ENCODE measurements at places on chromosomes 13 and 19.
A peak's percentile ranks its signal among the peaks of the same experiment; 100 is the strongest.

- no peak for DNase-seq
Measured at GRCh38 chr13:106566641-106567473, 1.1 kb downstream of the ARGLU1 start.

- DNase-seq: no peak
Measured at GRCh38 chr13:65293530-65294198, 1936.5 kb downstream of the PCDH9 start.

DNA sequence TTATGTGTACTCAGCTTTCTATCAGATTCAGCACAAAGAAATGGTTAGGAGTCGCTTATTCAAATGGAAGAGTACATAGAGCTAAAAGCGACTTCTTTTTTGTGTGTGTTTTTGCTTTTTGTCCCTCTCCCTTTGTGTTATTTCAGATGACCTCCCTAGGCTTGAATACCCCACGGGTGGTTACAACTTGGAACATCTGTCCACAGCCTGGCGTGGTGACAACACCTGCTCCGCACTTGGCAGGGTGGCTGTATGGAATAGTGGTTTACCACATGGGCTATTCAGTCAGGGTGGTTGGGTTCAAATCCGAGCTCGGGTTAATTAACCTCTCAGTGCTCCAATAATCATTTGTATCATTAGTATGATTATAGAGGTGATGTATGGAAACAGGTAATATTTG, 151.6 kb upstream of the FREM2 start:
- no peak for DNase-seq

DNA sequence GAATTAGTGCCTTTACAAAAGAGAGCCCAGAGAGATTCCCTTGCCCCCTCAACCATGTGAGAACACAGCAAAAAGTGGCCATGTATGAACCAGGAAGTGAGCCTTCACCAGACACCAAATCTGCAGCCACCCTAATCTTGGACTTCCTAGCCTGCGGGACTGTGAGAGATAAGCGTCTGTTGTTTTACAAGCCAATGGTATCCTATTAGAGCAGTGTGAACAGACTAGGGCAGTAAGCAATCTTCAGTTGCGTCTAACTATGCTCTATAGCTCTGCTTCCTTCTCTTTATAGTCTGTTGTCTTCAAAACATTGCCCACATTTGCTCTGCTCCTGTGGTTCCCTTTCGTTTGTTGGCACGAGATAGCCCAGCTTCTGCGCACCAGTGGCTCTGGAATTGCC, 109.5 kb upstream of the FNDC3A start:
- no peak for DNase-seq

DNA sequence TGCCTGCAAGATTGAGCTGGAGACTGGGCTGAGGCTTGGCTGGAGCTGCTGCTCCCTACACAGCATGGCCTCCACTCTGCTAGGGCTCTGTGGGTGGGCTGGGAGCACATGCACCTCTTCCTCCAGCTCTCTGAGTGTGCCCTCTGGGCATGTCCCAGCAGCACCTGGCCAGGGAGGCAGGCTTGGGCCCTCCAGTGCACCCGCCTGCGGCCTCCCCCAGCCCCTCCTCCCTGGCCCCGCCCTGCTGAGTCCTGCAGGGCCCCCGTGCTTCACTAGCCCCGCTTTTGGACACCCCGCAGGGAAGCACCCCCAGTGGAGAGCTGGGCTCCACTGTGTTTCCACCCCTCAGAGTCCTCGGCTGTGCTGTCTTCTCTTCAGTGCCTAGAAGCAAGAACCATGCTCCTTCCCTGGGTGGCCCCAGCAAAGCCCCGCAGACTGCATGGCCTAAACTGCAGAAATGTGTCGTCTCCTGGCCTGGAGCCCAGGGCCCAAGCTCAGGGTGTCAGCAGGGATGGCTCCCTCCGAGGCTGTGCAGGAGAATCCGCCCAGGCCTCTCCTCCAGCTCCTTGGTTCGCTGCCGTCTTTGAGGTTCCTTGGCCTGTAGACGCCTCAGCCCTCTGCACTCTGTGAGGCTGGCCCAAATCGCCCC, 5.0 kb upstream of the TEX29 start:
- DNase-seq: no peak

DNA sequence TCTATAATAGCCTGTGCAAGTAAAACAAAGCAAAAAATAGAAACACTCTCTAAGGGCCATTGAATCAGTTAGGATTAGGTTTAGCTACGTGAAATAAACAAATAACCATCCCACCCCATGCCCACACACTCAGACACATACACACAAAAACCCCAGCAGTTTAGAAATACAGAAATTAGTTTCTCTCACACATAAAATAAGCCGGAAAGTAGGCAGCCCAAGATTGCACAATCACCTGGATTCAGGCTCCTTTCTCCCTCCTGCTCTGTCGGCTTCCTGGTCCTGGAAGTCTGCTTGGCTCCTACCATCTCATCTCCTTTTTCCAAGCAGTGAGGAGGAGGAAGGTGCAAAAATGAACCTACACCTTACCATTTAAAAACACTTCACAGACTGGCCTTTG, 22.6 kb upstream of the USP12 start:
- DNase-seq: no peak

DNA sequence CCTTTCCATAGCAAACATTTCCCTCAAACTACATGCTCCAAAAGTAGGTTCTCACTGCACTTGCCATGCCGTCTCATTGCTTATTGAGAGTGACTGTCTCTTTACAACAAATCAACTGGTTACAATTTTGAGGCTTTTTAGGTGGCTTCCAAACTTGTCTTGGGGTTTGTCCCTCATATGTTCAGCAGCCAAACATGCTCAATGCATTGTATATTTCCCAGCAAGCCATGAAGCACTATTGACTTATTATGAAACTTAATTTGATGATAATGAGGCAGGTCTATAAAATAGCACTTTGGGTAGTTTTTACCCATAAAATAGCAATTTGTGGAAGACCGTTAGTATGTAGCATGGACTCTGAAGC, 78.2 kb downstream of the LRCH1 start:
- no peak for DNase-seq

- DNase-seq: no peak
Measured at GRCh38 chr13:30192320-30193093, 114.8 kb downstream of the KATNAL1 start.

DNA sequence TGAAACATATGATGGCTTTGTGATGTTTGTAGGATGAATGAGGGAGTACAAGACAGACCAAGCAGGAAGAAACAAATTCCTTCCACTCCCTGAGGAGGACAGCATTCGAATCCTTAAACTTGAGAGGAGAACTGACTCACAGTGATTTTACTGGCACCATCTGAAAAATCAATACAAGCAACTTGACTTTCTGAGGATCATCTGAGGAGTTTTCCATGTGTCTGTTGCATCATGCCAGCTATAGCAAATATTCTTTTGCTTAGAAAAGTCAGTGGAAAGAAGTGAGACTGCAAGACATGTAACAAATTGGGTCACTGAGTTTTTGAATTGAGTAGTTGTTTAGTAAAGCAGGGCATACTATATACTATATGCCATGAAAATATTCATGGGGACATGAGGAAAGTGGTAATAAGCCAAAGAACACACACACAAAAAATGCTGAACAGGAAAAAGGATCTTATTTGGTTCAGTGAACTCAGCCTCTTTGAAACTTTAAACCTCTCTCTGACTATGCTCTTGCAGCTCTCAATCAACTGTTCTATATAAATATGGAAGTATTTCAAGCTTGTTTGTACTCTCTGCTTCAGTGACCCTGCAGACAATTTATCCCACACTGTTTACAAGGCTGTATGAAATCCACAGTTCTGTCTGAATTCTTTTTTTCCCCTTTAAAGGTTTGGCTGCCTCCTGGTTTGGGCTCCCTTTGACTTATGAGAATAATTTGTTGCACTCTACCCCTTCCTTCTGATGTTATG, 35.5 kb downstream of the SERTM1 start:
- no peak for DNase-seq

DNA sequence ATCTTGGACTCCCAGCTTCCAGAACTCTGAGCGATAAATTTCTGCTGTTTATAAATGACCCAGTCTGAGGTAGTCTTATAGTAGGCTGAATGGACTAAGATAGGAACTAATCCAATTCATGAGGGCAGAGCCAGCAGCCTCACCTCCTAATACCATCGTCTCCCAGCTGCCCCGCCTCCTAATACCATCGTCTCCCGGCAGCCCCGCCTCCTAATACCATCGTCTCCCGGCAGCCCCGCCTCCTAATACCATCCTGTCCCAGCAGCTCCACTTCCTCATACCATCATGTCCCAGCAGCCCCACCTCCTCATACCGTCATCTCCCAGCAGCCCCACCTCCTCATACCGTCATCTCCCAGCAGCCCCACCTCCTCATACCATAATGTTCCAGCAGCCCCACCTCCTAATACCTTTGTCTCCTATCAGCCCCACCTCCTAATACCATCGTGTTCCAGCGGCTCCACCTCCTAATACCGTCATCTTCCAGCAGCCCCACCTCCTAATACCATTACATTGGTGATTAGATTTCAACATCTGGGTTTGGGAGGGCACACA, 2.4 kb upstream of the ARGLU1 start:
- peak; percentile 64 for DNase-seq

- no peak for DNase-seq
Measured at GRCh38 chr13:31408927-31409326, 209.2 kb downstream of the B3GLCT start.

- no peak for DNase-seq
Measured at GRCh38 chr13:25432691-25433090, 60.9 kb downstream of the ATP8A2 start.

GRCh38 chr19:52967772-52968171, 5.1 kb upstream of the ZNF816 start:
- no peak for DNase-seq

- no peak for DNase-seq
Measured at GRCh38 chr19:39596911-39597310, 5.4 kb upstream of the LGALS13 start.

GRCh38 chr19:36687214-36688056, at the start of gene ZNF567:
TSS of gene ZNF567 (plus strand) at chr19:36687612. CDS start at chr19:36694868, 7,256 bp downstream.
- peak; percentile 96 for DNase-seq

GRCh38 chr13:42707586-42707985, 73.8 kb upstream of the FAM216B start:
- no peak for DNase-seq

DNA sequence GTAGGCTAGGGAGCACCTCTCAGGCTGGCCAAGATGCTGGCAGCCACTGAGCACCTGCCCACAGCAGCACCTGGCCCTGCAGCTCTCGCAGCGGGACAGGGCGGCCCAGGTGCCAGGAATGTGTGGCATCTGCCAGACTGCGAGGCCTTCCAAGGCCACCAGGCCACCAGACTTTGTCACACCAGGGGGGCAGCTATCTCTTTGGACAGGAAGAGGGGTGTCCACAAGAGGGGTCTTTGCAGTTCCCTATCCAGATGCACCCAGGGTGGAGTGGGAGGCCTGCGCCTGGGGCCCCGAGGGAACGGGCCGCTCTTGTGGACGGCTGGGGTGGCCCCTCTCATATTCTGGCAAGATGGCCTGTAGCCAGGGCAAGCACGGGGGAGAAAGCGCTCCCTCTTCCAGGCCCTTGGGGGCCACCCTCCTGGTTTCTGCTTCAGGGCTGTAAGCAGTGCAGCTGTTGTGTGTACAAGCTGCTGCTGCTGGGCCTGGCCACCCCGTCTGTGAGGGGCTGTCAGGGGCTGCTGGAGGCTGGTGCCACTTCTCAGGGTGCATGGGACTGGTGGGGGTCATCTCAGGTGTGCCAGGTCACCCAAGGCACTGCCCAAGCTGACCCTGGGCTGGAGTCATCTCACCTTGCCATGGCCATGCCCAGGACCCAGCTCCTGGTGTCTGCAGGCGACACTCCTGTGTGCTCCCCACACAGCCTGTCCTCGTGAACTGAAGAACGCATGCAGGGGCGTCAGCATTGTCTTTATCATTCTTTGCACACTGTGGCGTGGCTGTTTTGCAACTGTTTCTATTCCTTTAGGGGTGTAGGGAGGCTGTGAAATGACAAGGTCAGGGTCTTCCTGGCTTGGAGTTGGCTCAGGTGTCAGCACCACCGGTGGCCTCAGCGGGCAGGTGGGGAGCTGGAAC, 1.8 kb downstream of the TEX29 start:
- DNase-seq: no peak

Measured in activated CD4-positive, alpha-beta T cell treated with anti-CD3 and anti-CD28 coated beads, Interleukin-2, amount 50 U/mL, for 1 hour (primary cell).